Activated CD4-positive, alpha-beta T cell treated with anti-CD3 and anti-CD28 coated beads, Interleukin-2, amount 10 ng/mL, durations not matched to agents 7 days and 5 days (primary cell): ENCODE measurements at places on chromosomes 16 and 17. TPM values are rescaled to one million over a fixed set of nuclear protein-coding genes. Genes with fewer than 3 reads are reported as not detected.

The SCN4A gene
- 0.04 TPM for total RNA-seq

The OR2C1 gene
- total RNA-seq = not detected

The CHRNE gene
- 0.25 TPM for total RNA-seq

DNA sequence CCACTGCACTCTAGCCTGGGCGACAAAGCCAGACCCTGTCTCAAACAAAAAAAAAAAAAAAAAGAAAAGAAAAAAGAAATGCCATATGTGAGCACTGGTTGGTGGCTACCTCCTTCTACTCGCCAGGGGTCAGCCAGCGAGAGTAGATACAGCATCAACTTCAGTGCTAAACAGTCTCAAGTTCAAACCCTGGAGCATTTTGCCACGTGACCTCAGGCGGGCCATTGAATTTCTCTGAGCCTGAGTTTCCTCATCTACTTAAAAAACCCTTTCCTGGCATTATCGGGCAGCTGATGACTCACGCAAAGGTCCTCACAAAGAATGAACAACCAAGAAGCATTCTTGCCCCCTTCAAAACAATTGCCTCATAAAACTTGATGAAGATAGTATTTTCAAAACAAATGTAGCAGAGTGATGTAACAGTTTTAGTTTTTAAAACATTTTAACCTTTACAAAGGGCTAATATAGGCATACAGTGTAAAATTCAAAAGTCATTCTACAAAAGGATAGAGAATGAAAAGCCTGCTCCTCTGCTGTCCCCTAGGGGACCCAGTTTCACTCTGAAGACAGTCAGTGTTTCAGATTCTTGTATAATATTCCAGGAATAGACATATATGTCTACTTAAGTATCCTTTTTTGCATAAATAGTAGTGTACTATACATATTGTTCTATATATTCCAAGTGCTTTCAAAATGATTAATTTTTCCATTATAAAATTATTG, 28.4 kb downstream of the DNAH2 start:
- H3K4me3 ChIP-seq = no peak overlapping the region
- peaks cover 9% of the 10 kb centered on the region for H3K27me3 ChIP-seq

The CD300C gene
- total RNA-seq = 0.57 TPM

DNA sequence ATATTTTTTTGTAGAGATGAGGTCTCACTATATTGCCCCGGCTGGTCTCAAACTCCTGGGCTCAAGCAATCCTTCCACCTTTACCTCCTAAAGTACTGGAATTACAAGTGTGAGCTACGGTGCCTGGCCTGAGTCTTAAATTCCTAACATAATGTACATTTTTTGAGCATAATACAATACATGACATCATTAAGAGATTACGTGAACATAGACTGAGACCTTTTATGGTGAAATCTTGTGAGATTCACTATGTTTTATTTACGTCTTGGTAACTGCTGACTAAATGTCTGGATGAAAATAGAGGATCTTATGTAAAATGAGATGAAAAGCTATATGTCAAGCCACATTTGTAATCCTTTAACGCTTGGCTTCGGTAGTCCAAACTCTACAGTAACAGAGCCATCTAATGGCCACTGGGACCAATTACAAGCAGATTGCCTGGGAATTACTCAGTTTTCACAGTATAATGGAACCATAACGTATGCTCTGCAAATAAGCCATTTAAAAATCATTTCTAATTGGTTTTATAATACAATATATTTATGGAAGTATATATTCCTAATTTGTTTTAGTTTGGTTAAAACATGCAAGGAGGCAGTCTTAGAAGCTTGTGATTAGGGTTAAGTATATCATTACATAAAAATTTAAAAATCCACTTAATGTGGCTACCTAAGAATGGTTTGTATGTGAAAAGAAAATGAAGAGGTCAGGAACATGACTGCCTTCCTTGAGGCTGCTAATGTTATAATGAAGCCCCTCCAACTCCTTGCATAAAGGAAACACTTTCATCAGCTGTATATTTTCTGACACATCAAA, 8.1 kb upstream of the EFCAB13 start:
- H3K27ac ChIP-seq = no peak overlapping the region
- H3K36me3 ChIP-seq = no peaks in the 10 kb centered on the region
- no peak overlapping the region for H3K4me3 ChIP-seq
- peak; percentile 36 for DNase-seq
- H3K27me3 ChIP-seq = peaks cover 2% of the 10 kb centered on the region

DNA sequence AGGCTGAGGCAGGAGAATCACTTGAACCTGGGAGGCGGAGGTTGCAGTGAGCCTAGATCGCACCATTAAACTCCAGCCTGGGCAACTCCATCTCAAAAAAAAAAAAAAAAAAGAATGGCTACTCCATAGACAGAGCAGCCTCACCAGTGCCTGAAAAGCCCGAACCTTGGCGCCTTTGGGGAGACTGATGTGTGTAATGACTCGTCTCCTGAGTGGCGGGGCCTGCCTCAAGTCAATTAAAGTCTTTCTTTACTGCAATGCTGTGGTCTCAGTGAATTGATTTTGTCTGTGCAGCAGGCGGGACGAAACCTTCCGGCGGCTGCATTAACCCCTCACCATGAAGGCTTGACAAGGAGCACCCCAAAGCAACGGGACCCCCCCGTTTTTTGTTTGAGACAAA, 3.5 kb upstream of the UQCC4 start:
- H3K36me3 ChIP-seq = peaks cover 7% of the 10 kb centered on the region
- H3K4me1 ChIP-seq = peaks cover 24% of the 10 kb centered on the region
- no peak overlapping the region for H3K4me3 ChIP-seq
- no peak for DNase-seq
- no peaks in the 10 kb centered on the region for H3K27me3 ChIP-seq
- H3K27ac ChIP-seq = peak overlapping the region; percentile 36

- H3K4me1 ChIP-seq = peaks cover 21% of the 10 kb centered on the region
- no peak for DNase-seq
- H3K36me3 ChIP-seq = no peaks in the 10 kb centered on the region
- no peak overlapping the region for H3K27ac ChIP-seq
These were observed 38.3 kb upstream of the AKTIP start for GRCh38 chr16:53541326-53541725.

GRCh38 chr17:35256629-35257028, 13.8 kb downstream of the SLFN5 start:
- no peak overlapping the region for H3K4me3 ChIP-seq
- no peak for DNase-seq
- peaks cover 72% of the 10 kb centered on the region for H3K4me1 ChIP-seq

- H3K4me1 ChIP-seq = peaks cover 65% of the 10 kb centered on the region
- peak overlapping the region; percentile 84 for H3K27ac ChIP-seq
- peak overlapping the region; percentile 38 for H3K4me3 ChIP-seq
- DNase-seq = peak; percentile 91
These were observed 4.0 kb upstream of the ZNF267 start for GRCh38 chr16:31869511-31870201.

The TP53TG3C gene
- not detected for total RNA-seq

DNA sequence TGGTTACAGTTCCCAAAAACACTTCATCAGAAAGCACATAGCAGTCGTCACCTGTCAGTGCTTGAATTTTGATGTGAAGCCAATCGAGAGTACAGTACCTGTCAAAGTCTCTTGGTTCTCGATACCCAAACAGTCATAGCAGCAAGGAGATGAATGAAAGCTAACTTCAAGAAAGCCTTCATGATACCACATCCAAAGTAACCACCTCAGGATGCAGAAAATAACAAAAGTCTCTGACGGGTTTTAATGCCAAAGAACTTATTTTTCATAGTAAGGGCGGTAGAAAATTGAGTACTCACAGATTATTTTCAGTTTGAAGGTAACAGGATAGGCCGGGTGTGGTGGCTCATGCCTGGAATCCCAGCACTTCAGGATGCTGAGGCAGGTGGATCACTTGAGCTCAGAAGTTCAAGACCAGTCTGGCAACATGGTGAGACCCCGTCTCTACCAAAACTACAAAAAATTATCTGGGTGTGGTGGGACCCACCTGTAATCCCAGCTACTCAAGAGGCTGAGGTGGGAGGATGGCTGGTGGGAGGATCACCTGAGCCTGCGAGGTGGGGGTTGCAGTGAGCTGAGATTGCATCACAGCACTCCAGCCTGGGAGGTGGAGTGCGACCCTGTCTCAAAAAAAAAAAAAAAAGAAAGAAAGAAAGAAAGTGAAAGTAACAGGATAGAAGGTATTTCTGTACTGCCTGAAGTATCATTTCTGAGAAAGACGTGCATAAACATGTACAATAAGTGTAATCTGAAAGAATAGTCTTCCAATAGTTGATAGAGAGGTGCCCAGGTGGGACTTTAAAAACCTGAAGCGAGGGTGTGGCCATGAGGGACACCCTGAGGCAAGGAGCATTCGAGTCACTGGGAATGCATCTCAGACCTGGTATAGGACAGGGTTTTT, 15.4 kb downstream of the MFSD11 start:
- peaks cover 34% of the 10 kb centered on the region for H3K4me1 ChIP-seq
- H3K27ac ChIP-seq = peak overlapping the region; percentile 99
- no peaks in the 10 kb centered on the region for H3K27me3 ChIP-seq
- H3K36me3 ChIP-seq = peaks cover 25% of the 10 kb centered on the region

The TBC1D3H gene
- total RNA-seq = not detected

The MAF gene
- total RNA-seq = 34.4 TPM

- no peak overlapping the region for H3K4me3 ChIP-seq
- no peaks in the 10 kb centered on the region for H3K36me3 ChIP-seq
- no peaks in the 10 kb centered on the region for H3K27me3 ChIP-seq
- H3K27ac ChIP-seq = no peak overlapping the region
- DNase-seq = no peak
These were observed 113.0 kb downstream of the RBFOX3 start for GRCh38 chr17:79497777-79498348.

The TGFB1I1 gene
- total RNA-seq = 0.20 TPM

DNA sequence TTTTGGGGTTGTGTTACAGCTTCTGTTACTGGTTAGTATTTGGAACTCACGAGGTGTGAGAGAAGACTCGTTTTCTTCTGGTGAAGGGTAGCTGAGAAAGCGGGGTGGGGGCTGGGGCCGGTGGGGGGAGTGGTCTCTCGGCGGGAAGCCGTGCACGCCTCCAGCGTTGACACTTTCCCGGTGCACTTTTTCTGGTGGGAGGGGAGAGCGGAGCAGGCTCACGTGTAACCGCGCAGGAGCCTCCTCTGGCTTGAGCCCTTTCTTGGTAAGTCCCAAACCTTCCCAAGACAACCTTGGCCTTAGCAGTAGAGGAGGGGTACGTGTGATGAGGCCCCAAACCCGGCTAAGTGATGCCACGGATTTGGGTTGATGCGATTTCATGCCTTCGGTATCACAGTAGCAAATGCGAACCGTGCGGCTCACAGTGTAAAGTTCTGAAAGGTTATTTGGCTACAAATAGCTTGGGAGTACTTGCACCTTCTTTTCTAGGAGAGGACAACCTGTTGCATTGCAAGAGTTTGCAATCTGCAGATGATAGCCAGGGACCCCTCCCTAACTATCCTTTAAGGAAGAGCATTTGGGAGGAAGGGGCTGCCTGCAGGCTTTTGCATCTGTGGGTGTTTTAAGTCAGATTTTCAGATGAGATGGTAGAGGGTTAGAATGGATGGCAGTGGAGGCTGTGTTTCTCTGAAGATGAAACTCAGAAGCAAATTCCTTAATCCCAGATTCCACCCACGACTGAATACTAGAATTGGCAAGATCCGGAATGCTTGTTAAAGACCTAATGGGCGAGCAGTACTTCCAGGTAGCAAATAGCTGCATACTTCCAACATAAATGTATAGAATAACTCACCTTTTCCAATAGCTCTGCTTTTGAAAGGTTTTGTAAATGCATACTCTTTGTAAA, 1.5 kb downstream of the HLF start:
- peaks cover 21% of the 10 kb centered on the region for H3K4me1 ChIP-seq
- H3K27ac ChIP-seq = no peak overlapping the region
- H3K27me3 ChIP-seq = peaks cover 84% of the 10 kb centered on the region
- no peaks in the 10 kb centered on the region for H3K36me3 ChIP-seq
- peak overlapping the region; percentile 22 for H3K4me3 ChIP-seq
- no peak for DNase-seq

DNA sequence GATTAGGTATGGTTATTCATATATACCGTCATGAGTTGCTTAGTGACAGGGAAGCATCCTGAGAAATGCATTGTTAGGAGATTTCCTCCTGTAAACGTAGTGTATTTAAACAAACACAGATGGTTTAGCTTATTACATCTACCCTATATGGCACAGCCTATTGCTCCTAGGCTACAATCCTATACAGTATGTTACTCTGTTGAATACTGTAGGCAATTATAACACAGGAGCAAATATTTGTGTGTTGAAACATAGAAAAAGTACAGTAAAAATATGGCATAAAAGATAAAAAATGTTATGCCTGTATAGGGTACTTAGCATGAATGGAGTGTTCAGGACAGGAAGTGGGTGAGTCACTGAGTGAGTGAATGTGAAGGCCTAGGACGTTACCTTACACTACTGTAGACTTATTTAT, 157.7 kb downstream of the CDH11 start:
- no peak for DNase-seq
- H3K4me3 ChIP-seq = no peak overlapping the region
- no peaks in the 10 kb centered on the region for H3K27me3 ChIP-seq
- H3K27ac ChIP-seq = no peak overlapping the region
- H3K36me3 ChIP-seq = no peaks in the 10 kb centered on the region

- no peak for DNase-seq
- no peak overlapping the region for H3K27ac ChIP-seq
- peaks cover 43% of the 10 kb centered on the region for H3K4me1 ChIP-seq
These were observed 6.9 kb downstream of the KARS1 start for GRCh38 chr16:75640598-75640997.
